Caco-2 (cell line): ENCODE measurements at places on chromosomes 12 and 14.

DNA sequence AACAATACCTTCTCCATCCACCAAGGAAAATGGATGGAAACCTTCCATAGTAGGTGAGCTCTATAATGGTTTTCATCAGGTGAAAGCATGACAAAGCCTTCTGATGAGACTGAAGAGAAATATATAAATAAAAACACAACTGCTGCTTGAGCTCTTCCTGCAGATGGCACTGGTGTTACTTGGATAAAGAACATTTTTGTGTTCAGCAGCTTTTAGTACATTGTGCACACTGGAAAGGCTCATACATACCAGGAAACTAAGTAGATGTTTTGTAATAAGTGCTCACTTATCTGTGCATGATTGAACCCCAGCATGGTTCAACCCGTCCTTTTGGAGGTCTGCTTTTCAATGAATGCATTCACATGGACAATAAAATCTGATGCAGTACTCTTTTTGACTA, 357.3 kb upstream of the MIS18BP1 start:
- no peak for DNase-seq

DNA sequence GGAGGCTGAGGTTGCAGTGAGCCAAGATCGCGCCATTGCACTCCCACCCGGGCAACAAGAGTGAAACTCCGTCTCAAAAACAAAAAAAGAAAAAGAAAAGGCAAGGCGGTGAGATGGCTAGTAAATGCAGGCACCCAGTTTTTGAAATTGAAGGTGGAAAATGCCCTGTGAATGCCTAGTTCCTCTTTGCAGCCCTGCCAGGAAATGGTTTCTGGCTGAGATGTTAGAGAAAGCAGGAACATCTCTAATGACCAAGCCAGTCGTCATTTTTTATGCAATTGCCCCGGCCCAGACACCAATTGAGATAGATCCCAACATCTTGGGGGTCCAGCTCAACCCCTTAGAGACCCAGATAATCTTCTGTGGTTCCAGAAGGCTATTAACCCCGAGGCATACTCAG, 17.0 kb downstream of the SLC8A3 start:
- no peak for DNase-seq

- DNase-seq = no peak
Observed at GRCh38 chr12:53502331-53502730, 1.2 kb downstream of the TARBP2 start.

DNA sequence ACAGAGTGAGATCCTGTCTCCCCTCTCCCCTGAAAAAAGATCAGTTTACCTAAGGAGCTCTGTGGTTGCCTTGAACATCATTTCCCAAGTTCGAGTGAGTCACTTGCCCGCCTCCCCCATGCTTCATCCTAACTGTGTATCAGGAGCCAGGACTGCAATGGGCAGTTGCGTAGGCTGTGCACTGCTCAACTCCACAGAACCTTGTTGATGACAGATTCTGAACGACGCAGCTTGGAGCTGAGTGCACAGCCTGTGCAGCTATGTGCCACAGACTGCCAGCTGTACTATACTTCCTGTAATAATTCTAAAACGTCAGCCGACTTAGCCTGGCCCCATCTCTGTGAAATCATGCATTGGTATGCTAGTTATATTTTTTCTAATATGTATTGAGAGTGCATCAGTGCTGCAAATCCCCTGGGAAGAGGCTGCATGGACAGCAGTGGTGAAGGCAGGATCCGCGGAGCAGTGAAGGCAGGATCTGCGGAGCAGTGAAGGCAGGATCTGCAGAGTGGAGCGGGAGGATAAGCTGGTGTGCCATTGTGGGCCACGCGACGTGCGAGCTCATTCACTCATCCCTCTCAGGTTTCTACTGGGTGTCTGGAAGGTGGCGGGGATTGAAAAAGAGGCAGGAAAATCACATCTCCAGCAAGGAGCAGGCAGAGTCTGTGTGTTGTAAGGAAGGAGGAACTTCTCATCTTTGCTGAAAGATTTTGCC, 80.8 kb downstream of the GALNT9 start:
- DNase-seq = no peak

DNA sequence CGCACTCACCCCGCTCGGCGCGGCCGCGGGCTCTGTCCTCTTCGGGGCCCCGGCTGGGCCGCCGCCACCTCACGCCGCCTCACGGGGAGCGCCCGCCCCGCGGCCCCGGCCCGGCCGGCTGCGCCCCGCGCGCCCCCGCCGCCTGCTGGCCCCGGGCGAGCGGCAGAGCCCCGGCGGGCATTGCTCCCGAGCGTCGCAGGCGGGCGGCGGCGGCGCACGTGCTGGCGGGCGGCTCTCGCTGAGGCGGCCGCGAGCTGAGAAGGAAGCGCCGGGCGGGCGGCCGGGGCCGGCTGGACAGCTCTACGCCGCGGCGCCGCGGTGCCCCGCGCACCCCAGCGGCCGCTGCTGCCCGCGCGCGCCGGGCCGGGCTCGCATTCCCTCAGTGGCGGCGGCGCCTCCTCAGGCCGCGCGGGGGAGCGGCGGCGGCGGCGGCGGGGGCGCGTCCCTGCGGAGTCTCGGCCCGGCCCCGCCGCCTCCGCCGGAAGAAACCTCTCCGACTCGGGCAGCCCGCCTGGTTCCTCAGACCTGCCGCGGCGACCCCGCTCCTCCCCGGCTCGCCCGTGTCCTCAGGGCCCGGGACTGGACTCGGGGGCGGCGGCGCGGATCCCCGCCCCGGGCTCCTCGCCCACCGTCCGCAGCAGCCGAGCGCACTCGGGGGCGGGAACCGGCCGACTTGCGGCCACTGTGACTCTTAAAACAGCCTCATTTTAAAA, at the start of gene PITPNM2:
TSS of gene PITPNM2 (minus strand) at position 347 of the 713 bp plus-strand sequence. CDS start 116,500 bp downstream, outside the sequence.
- DNase-seq = no peak

DNA sequence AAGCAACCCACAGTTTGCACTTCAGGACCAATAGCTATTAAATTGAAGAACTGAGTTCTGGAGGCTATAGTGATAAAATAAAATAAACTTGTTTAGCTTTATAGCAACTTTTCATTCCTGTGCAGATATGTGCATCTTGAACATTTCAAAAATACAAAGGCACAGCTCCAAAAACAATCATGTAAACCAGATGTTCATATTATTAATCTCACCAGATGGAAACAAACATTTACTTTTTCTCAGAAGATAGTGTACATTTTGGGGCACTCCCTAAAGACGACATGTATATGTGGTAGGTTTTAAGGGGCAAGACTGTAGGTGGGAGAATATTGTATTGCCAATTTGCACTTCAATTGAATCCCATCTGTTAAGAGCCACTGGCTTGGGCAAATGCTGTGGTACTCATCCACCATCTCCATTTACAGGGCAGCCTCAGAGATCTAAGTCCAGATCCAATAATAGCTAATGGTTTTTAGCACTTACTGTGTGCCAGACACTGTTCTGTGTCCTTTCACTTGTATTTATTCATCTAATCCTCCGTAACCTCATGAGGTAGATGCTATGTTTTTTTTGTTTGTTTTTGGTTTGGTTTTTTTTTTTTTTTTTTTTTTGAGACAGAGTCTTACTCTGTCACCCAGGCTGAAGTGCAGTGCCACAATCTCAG, 49.1 kb downstream of the PTGER2 start:
- DNase-seq = no peak

DNA sequence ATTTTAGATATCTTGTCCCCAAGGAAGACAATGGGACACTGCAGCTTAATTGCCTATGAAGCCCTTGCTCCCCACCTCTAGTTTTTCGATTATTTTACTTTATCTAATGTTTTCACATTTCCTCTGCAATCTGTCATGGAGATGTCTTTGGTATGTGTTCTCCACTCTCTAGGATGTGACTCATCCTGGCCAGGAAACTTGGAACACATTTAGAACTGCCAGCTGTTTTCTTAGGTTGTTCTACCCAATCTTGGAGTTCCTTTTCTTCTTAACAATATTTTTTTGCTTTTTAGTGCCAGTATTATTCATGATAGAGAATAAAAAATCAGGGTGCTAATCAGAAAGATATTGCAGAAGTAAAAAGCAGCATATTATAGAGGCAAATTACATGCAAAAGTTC, 101.7 kb upstream of the CLEC14A start:
- no peak for DNase-seq
